Activated CD8-positive, alpha-beta memory T cell treated with anti-CD3 and anti-CD28 coated beads for 1 hour (primary cell): ENCODE measurements at places on chromosomes 1 and 21.

GRCh38 chr1:118247593-118247992, 62.6 kb upstream of the SPAG17 start:
- no peak for DNase-seq

GRCh38 chr1:228149406-228150119, at the start of gene GJC2:
Gene GJC2, plus strand, starts transcription at chr1:228149930. Its CDS starts 7,829 bp downstream, at chr1:228157759.
- DNase-seq, result no peak

DNA sequence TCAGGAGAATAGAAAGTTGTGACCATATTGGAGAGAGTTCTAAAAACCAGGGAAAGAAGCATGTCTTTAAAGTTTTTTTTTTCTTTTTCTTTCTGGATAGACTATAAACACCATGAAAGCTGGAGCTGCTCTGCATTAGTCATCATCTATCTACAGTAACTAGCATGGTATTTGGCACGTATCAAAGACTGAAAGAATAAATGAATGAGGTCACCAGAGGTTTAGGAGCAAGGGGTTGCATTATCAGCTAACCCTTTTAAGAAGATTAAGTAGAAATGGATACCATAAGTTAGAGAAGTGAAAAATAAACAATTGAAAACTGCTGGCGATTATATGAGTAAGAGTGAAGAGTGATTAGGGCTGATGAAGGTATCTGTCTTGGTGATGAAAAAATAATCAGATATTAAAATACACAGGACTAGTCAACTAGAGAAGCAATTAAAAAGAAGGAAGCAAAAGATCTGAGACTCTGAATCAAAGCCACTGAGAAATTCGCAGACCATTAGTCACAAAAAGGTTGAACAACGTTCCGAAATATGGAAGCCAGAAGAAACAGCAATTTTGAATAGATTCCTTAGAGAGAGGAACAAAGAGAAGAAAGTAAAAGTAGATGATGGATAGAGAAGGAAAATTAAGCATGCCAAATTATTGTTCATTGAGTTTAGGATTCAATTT, 536.4 kb downstream of the DPYD start:
- no peak for DNase-seq

GRCh38 chr1:185984113-185984836, 250.1 kb downstream of the HMCN1 start:
- no peak for DNase-seq

GRCh38 chr1:229028987-229029878, 241.7 kb upstream of the RAB4A start:
- DNase-seq, result no peak

- no peak for DNase-seq
Measured at GRCh38 chr1:8598060-8598724, 219.2 kb downstream of the RERE start.
